ENCODE measurements at places on chromosomes 1 and 21.

GRCh38 chr1:200625381-200625824 lies 4.9 kb upstream of the KIF14 start:
- no peak for DNase-seq

DNA sequence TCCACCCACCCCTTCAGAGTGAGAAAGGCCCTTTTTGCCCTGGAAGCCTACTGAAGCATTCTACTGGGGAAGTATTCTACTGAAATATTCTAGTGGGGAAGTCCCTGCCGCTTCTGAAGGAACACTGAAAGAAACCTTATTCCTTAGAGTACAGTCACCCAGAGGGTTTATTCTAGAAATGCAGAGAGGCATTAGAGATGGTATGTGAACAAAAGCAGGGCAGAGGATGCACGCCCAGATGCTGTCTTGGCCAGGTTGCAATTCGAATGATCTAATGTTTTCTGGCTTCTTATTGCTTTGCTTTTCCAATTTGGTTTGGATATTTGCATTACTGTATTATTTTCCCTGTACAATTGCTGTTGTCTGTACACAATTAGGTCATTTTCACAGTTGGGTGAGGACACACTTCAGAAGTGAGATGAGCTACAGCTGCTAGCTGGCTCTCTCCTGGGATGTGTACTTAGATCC lies 37.1 kb downstream of the CCN1 start:
- DNase-seq = no peak

DNA sequence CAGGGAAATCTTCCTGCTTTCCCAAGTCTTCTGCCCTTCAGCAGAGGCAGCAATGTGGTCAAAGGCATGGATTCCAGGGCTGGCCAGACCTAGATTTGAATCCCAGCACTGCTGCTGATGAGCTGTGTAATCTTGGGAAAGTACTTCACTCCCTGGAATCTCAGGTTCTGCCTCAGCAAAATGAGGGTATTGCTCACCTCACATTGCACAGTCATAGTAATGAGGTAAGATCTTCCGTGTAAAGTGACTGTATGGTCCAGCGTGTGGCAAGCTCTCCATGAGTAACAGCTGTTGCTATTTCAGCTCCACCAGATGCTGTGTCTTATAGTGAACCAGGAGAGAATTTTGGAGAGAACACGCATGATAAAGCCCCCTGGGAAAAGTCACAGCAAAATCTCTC lies 56.1 kb upstream of the F3 start:
- DNase-seq = no peak

DNA sequence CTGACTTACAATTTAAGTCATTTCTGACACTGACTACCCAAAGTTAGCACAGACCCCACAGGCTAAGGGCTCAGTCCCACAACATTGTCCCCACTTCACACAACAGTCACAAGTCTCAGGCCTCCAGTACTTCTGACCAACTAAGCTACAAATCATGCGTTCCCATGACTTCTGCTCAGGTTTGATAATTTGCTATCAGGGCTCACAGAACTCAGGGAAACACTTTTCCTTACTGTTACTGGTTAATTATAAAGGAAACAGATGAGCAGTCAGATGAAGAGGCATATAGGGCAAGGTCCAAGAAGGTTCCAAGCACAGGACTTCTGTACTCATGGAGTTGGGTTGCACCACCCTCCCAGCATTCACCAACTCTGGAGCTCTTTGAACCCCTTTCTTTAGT lies 151.2 kb upstream of the TNR start:
- no peak for DNase-seq

DNA sequence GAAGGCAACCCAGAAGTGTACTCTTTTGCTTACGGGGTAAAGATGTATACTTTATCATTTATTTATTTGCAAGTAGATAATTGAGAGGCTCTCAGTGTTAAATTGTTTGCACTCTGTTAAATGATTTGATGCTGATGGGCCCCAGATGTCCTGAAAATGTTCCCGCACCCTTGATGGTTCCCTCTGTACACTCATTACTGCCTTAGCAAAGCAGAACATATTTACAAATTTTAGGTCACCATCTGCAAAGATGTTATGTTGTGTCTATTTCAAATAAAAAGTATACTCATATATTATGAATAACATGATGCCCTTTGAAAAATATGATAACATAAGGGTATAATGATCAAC lies 240.5 kb upstream of the SNX7 start:
- no peak for DNase-seq

DNA sequence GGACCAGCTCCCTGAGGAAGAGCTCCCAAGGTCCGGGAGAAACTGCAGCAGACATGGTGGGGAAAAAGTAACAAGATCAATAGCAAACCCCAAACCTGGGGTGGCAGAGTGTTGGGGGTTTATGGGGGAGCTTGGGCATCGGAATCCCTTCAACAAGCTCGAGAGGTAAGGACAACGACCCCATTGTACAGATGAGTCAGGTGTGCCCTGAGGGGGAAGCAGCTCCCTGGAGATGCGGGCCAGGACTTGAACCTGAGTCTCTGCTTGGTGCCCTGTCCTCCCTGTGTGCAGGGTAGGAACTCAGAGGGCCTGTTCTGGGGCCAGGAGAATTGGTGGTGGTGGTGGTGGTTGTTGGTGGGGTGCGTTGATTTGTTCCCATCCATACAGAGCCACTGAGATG lies 125.4 kb downstream of the PTPRU start:
- no peak for DNase-seq
